ENCODE measurements at places on chromosomes 5 and 9.

DNA sequence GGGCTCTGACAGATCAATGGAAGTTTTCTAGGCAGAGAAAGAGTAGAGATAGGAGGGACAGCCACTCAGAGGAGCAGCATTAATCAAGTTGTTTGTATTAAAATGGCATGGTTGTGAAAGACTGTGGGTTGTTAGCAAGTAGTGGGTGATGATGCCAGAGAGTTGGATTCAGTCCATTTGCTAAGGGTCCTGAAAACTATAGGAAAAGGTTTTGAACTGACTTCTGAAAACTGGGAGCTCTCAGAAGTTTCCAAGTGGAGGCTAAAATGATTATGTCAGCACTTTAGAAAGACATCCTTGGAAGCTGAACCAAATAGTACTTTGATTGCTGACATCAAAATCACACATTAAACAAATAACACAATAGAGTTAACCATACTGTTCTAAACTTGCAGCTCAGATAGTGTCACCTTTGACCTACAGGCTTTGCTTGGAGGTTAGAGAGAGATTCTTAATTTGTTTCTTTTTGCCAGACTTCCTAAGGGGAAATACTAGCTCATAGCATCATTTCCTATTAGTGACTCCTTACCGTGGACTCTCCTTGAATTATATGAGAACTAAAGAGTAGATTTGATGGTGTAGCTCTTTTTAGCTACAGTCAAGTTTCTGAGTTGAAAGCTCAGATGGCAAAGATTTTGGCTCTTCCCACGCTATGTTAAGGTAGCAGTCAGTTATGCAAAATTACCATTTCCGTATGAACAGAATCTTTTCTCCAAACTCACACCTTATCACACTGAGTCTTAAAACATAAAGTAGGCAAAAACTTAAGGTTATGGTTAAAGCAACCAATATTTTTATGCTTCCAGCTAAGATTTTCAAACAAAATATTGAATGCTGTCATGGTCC is 277.1 kb downstream of the NR3C1 start:
- no peak for DNase-seq

- DNase-seq: no peak
Observed at GRCh38 chr5:148974642-148975327, 88.1 kb downstream of the SH3TC2 start.

GRCh38 chr5:156037151-156037909 is 289.6 kb upstream of the SGCD start:
- no peak for DNase-seq

- no peak for DNase-seq
Observed at GRCh38 chr5:76209297-76209696, 126.1 kb downstream of the SV2C start.

- DNase-seq: no peak
Observed at GRCh38 chr9:23587433-23587832, 238.6 kb downstream of the ELAVL2 start.

DNA sequence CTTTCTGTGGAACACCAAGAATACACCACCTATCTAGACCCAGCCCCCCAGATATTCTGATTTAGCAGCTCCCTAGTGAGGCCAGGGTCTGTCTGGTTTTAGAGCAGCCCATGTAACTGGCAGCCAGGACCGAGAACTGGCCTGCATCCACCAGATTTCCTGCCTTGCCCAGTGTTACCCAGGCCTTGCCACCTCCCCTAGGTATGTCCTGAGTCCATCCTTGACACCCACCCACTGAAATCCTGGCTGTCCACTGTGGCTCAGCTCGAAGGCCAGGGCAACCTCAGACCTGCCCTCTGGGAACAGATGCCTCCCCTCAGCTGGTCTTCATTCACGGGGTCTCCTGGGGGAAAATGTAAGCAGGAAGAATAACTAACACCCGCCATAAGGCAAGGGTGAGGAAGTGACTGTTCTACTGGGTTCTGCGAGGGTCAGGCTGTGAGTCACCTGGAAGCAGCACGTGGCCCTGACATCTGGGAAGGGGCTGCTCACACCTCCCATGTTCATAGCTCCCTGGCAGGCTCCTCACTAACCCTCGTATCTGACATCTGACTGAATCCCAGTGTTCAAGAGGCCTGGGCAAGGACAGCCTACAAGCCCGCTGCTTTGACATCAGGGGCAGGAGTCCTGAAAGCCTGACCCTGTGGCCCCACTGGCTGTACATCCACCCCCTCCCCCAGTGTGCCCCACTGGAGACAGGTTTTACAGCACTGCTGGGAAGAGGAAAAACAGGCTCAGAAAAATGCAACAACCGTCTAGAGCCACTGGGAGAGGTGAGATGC is 72.7 kb downstream of the SEMA4D start:
- no peak for DNase-seq

DNA sequence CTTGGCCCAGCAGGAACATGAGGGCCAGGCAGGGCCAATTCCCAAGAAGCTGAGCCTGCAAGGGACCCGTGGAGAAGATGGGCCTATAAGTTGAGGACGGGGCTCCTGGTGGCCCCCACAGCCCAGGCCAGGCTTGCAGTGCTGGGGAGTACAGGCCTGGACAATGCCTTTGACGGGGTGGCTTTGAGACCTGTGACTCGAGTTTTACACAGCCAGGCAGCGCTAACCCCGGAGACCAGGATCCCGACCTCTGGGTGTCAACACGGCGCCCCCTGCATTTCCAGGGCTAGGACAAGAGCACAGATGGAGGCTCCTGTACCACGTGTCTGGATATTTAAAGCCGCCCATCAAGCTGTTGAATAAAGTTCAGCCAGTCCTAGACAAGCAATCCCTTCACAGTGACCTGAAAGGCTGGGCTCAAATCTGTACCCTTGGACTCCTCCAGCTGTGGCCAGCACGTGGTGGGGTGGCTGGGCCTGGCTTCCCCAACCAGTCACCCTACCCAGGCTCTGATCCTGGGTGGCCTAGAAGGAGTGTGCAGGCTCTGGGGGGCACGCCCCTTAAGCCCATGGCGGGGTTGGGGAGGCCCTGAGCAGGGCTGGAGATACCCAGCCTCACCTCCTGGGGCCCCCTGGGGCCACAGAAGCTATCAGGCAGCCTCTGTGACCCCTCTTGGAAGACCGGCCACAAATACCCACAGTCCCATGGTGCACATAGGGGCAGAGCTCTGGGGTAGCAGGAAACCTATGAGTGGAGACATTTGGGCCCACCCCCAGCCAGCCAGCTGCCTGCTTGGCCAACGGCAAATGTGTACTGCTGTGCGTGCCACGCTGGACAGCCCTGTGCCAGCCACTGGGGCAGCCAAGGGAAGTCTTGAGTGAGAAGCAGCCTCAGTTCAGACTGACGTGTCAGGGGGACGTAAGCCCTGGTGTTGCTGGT is 88.7 kb downstream of the NTNG2 start:
- no peak for DNase-seq

GRCh38 chr5:9667906-9668305 is 37.8 kb upstream of the TAS2R1 start:
- DNase-seq: no peak

GRCh38 chr5:40273936-40274335 is 405.8 kb upstream of the PTGER4 start:
- DNase-seq: no peak

GRCh38 chr9:116937361-116937760 is 250.3 kb downstream of the TRIM32 start:
- no peak for DNase-seq

- no peak for DNase-seq
Observed at GRCh38 chr9:30765318-30765717, 1619.1 kb upstream of the ACO1 start.

- DNase-seq: no peak
Observed at GRCh38 chr5:38739705-38740045, 106.1 kb upstream of the OSMR start.

- peak; percentile 23 for DNase-seq
Observed at GRCh38 chr5:153276151-153276550, 214.3 kb upstream of the GRIA1 start.

GRCh38 chr9:37425298-37425752 is 2.8 kb downstream of the GRHPR start:
- DNase-seq: no peak

- no peak for DNase-seq
Observed at GRCh38 chr5:149493316-149493715, 57.9 kb downstream of the CSNK1A1 start.

- DNase-seq: no peak
Observed at GRCh38 chr5:110932755-110933488, 138.6 kb upstream of the TSLP start.

- DNase-seq: no peak
Observed at GRCh38 chr5:18563853-18564252, 929.6 kb downstream of the TAF11L14 start.

DNA sequence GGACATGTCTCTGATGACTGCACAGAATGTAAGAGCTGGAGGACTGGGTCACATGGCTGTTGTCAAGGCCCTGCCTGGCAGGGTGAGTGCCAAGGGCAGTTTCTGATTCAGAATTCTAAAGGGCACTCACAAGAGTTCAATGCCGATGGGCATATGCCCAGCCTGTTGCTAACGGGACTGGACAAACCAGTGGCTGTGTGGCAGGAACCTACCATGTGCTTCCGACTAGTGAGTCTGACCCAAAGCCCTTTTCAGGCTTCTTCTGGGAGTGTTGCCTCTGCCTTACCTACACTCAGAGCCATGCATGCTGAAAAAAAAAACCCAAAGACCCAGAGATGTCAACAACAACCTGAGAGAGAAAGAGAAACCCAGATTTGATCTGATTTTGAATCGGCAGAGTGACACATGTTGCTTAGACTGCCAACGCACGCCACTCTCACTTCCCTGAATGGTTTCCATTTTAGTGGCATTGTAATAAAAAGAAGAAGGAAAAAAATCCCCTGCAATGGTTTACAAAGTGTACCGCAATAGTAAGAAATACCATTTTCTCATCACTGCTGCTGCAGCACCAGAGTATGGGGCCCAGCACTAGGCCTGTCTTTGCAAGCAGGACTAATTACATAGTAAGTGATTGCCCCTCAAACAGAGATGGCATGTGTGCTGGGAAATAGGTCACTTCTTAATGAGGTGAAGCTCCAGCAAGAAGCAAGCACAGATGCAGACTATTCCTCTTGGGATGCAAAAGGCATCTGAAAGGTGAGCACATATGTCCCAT is 194.3 kb downstream of the PALM2AKAP2 start:
- DNase-seq: peak; percentile 65

DNA sequence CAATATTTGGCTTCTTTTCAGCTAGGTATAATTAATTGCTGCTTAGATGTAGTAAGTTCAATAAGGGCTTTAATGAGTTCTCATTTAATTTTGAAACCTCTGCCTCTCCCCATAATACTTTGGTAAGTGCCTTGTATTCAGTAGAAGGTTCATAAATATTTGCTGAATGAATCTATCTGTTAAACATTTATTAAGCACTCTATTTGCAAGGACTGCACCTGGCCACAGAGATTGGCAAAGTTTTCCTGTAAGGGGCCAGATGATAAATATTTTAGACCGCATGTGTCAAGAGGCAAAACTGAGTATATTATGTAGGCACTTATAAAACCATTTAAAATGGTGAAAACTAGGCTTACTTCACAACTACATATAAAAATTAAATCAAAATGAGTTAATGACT is 19.0 kb upstream of the GNA14 start:
- DNase-seq: no peak

GRCh38 chr5:137649228-137649935 is 86.5 kb downstream of the KLHL3 start:
- no peak for DNase-seq

- DNase-seq: peak; percentile 75
Observed at GRCh38 chr9:126690431-126691051, 76.8 kb downstream of the LMX1B start.

GRCh38 chr5:59557572-59557971 is 336.0 kb downstream of the PDE4D start:
- no peak for DNase-seq

DNA sequence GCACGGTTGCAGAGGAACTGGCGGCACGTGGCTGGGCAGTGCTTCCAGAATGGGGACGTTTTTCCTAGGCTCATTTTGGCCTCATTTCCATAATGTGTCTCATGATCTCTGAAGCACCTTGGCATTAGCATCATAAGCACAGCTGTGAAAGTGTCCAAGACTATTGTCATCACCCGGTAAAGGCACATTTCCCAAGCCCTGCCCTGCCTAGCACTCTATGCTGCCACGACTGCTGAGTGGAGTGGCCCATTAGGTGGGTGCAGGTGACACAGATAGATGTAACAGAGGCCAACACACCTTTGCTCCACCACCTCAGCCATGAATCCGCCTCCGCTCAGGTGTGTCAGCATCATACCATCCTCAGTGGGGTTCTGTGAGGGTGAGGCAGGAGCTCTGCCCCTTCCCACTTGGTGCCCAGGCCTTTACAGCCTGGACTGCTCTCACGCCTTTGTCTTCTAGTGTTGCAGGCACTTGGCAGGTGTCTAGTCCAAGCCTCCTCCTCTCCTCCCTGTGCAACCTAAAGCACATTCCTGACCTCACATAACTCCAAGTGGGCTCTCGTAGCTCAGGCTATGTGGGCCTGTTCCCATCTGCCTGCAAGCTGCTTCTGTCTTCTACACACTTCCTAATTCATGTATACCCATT is 213.0 kb downstream of the FSTL4 start:
- no peak for DNase-seq

- DNase-seq: no peak
Observed at GRCh38 chr9:131672451-131672850, 67.4 kb downstream of the RAPGEF1 start.

DNA sequence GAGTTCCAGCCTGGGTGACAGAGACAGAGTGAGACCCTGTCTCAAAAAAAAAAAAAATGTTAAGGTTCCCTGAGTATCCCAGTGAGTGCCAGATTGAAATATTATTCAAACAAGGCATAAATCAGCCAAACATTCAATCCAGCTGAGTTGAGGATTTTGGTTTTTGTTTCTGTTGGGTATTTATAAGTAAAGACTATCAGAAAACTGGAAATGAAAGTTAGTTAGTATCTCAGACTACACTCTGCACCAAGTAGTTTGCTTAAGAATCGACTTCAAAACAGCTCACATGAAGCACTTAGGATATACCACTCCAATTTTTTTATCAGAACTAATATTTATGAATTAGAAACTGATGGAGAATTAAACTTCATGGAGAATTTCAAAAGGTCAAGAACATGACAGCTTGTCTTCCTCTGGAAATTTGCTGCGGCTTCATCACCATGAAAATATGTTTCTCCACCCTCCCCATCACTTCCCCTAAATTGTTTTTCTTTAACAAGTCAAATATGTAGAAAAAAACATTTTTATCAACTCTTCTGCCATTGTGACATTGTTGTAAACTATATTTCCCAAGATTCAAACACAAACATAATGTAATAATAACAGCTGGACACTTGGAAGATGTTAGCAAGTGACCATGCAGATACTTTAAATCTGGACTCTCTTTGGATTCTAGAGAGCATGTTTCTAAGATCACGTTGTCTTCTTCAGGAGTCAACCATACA is 110.0 kb upstream of the PTGER4 start:
- no peak for DNase-seq

DNA sequence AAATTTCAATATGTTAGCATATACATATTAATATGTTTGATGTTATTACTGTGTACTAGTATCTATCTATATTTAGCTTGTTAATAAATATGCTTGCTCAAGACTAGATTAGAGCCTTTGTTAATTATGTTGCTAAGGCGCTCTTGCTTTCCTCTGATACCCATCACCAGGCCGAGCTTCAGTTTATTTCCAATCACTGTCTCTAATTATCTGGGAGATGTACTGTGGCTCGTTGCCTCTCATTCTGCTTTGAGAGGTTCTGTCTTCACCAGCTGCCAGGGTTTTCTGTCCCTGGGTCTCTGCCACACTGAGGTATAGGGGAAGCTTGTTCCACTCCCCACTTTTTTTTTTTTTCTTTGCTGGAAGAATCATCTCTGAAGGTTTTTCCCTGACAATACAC is 21.0 kb upstream of the TAF11L2 start:
- no peak for DNase-seq

Data from activated CD4-positive, alpha-beta T cell treated with anti-CD3 and anti-CD28 coated beads, Interleukin-2, amount 50 U/mL, for 48 hours (primary cell).